T-cell (primary cell): ENCODE measurements at places on chromosomes 13 and 19.

DNA sequence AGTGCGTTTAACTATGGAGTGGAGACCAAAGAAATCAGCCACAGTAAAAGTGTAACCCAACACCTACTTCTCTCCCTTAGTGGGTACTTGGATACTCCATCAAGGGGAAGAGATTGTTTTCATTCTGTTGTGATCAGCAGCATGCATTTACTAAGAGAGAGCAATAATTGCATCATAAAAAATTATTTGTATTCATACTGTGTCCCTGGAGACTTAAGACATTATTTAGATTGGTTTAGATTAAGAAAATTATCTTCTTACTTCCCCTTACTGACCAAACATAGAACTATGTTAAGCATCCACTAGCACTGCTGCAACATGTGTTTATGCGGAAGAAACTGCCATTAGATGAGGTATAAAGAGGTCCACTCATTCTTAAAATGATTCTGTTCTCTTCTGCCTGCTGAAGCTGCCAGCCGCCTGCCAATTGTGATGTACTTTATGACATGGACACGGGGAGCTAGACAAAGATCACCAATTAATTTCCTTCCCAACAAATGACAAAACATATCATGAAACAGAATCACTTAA lies 738.5 kb downstream of the DIAPH3 start:
- no peak for DNase-seq

DNA sequence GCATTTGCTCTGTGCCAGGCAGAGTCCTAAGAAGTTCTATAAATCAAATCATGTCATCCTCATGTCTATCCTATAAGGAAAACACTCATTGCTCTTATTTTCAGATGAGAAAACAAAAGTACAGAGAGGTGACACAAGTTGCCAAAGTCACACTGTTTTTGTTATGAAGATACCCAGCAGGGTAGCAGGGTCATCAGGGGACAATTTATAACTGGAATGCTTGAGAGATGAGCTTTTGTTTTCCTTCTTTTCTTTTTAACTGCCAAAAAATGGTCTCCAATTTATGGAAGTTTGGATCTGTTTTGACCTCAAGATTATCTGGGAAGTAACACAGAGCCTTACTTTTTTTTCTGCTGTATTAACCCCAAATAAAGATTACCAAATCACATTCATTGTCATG lies 354.1 kb downstream of the SUCLA2 start:
- no peak for DNase-seq

DNA sequence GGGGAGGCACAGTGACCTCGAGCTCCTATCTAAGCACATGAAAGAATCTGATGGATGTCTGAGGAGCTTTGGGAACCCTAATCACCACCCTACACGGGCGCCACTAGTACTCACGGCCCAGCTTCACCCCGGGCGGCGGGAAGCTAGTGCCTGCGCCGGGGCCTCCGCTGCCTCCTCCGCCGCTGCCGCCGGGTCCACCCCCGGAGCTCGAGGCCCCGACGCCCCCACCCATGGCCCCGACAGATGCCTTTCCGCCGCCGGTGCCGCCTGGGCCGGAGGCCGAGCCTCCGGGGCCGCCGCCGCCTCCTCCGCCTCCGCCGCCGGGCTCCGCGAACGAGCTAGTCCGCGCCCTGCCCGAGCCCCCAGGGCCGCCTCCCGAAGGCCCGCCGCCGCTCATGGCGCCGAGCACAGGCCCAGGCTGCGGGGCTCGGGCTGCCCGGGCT lies 312 bp downstream of the GSK3A start:
- no peak for DNase-seq

DNA sequence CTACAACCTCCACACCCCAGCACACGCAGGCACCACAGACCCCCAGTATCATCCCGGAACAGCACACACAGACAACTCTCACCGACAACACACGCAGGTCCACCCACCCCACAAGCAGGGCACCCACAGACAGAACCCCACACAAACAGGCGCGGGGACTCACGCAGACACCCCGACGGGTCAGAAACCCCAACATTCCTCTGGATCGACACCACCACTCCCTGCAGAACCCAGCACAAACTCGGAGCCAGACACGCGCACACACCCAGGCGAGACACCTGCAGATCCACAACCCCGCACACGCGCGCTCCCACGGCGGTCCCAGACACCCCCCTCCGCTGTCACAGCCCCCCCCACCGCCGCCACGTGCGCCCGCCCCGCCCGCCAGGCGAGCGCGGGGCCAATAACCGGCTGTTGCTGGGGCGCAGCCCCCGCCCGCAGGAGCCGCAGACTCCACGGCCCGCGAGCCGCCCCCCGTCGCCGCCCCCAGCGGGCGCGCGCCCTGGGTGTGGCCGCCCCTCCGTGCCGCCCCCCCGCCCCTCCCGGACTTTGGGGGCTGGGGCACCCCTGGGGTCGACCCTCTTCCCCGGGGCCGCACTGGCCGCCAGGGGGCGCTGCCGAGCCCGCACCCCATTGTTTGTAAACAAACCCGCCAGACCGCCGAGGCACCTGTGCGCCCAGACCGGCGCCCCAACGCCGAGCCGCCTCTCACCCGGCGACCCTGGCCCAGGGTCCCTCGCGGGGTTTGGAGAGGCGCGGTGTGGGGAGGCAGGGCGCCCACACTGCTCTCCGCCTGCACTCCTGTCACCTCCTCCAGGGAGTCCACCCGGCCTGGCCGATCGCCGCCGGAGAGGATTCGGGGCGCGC lies 712 bp downstream of the BBC3 start:
- peak; percentile 79 for DNase-seq

DNA sequence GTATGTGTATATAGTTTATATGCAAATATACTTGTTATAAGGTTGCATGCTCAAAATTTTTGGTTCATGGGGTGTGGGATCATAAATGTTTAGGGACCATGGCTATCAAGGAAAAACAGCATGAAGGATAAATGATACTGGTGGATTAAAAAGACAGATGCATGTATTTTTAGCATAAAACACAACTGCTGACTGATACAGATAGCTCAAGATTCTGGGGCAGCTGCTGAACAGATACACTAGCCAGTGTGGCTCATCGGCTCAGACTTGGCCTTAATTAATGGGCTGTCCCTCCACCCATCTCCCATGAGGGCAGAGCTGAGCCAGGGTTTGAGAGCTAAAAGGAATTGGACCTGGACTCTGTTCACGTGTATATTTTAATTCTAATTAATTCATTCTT lies 11.4 kb downstream of the ALOX5AP start:
- no peak for DNase-seq

- no peak for DNase-seq
These were observed 57.4 kb downstream of the ESD start for GRCh38 chr13:46739447-46740098.

DNA sequence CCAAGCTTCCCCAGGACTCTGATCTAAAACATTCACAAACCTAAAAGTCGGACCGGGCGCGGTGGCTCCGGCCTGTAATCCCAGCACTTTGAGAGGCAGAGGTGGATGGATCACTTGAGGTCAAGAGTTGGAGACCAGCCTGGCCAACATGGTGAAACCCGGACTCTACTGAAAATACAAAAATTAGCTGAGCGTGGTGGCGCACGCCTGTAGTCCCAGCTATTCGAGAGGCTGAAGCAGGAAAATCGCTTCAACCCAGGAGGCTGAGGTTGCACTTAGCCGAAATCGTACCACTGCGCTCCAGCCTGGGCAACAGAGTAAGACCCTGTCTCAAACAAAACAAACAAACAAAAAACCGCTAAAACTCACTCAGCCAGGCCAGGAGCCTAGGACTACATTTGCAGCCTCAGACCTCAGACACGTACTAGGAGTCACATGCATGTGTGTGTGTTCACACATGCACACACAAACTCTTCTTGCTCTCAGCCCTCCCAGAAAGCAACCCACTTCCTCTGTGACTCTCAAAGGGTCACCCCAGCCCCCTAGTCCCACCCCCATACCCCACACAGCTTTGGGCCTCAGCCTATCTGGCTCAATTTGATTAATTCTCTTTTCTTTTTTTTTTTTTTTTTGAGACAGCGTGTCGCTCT lies 704 bp upstream of the NOTCH3 start:
- DNase-seq, result no peak

GRCh38 chr13:79581870-79582315 lies 100.9 kb downstream of the NDFIP2 start:
- no peak for DNase-seq

DNA sequence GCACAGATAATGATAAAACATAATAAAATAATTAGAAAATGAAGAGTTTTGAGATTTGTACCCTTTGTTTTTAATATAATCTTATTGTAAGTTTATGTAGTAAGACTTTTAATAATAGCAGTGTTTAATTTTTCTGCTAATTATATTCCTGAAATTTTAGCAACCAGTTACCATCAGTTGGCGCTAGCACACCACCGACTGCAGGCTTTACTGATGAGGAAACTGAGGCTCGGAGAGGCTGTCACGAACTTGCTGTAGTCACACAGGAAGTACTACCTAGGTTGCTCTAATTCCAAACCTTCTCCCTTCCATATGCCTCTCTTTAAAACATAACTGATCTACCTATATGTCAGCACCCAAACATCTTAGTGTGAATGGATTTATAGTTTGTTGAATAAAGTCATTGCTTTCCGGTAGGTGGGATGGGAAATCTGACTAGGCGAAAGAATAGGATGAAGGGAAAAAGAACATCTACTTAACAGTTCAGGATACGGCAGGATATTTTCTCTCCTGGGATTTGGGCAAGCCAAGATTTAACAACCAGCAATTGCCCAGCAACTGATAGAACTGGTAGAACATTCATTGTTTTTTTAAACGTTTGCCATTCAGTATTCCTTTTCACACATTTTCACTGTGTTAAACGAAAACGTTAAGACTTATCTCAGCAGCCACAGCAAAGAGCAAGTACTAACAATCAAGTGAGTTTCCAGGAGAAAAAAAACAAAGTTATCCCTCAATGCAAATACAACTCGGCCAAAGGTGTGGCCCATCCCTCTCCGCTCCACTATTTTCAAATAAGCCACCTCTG lies 822 bp upstream of the RFXAP start:
- DNase-seq, result no peak

- no peak for DNase-seq
These were observed 8.0 kb downstream of the EFNB2 start for GRCh38 chr13:106527445-106527801.

DNA sequence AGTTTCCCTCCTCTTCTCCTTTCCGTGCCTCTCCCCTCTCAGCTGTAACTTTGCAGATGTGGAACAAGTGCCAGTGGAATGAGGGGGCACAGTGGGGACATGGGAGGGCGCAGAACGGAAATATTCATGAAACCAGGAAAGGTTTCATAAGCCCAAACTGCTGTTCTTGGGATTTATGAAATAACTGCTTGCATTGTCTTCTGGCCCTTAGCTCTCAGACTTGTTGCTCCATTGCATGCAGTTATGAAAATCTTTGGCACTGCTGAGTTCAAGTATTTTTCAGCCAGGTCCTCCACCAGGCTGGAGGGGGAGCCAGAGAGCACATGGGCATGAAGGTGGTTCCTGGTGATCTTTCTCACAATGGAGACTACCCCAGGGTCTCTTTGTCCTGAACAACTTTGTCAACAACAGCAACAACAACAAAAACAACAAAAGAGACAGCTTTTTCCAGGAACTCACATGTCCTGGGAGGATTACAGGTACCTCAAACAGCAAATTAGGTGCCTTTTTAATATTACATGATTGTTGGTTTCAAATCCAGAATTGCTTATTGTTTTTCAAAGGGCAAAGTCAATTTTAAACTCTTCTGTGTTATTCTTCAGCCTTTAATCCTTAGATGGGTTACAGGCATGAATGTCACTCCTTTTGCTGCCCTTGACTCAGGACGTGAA lies 1.5 kb downstream of the RGCC start:
- DNase-seq, result peak; percentile 66

- no peak for DNase-seq
These were observed 6.4 kb upstream of the CDADC1 start for GRCh38 chr13:49241296-49241695.

- no peak for DNase-seq
These were observed 536.0 kb downstream of the KLF12 start for GRCh38 chr13:73598020-73598712.

GRCh38 chr13:106098778-106099177 lies 436.7 kb downstream of the EFNB2 start:
- no peak for DNase-seq

DNA sequence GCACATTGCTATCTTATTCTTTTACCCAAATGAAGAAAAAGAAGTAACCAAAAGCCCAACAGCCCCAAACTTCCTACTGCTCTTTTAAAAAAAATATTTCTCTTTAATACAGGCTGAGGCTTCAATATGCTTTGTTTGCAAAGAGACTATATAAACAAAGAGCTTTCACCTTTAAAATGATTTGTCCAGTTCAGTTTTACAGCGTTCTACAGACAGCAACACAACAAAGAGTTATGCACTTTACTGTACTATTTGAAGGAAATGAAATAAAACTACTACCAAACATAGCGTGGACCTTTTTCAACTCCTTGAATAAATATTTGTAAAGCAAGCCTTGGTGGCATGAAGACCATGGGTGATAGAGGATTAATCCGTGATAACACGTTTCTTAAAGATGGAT lies 151.2 kb downstream of the FGF9 start:
- DNase-seq, result no peak

GRCh38 chr13:30110301-30111070 lies 196.9 kb downstream of the KATNAL1 start:
- no peak for DNase-seq

DNA sequence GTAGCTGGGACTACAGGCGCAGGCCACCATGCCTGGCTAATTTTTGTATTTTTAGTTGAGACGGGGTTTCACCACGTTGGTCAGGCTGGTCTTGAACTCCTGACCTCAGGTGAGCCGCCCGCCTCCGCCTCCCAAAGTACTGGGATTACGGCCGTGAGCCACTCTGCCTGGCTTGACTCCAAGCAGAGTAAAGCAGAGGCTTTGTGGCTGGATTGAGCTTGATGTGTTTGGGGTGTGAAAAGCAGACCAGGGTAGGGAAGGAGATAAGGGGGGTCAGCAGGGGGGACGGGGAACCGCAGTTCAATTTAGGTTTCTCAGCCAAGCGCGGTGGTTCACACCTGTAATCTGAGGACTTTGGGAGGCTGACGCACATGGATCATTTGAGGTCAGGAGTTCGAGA lies 4.2 kb upstream of the CLPP start:
- DNase-seq, result no peak

DNA sequence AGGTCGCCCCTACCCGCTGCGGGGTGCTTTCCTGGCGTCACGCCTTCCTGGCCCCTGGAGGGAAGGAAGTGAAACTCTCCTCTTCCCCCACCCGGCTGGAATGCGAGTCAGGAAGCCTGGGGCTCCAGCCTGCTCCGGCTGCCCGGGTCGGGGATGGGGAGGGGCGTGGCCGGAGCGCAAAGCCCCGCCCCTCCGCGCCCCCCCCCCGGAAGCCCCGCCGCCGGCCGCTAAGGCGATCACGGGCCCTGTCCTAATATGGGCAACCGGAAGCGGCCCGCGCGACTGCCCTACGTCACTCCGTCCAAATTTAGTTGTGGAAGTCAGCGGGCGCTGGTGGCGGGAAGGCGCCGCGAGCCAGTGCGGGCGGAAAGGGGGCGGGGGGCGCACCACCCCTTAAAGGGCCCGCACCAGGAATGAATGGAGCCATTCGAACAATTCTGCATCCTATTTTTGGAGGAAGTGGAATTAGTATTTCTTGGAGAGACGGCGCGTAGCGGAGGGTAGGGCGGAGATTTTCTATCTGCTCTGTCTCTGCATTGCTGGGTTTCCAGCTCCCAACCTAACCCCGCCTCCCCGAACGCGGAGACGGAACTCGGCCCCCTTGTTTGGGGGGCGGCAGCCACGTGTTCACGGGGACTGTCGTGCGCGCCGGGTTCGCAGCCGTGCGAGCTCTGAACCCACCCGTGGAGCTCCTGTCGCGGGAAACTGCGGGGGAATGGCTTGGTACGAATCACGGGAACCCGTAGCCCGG lies 1.6 kb downstream of the IER2 start:
- DNase-seq, result peak; percentile 93
